Activated CD8-positive, alpha-beta T cell treated with anti-CD3 and anti-CD28 coated beads, Interleukin-2, amount 10 ng/mL, durations not matched to agents 7 days and 5 days (primary cell): ENCODE measurements at places on chromosomes 13 and 19. TPM values are rescaled to one million over a fixed set of nuclear protein-coding genes. Genes with fewer than 3 reads are reported as not detected.

The POU2F2 gene
- 15.7 TPM for total RNA-seq

The ZNF100 gene
- total RNA-seq = 28.4 TPM

DNA sequence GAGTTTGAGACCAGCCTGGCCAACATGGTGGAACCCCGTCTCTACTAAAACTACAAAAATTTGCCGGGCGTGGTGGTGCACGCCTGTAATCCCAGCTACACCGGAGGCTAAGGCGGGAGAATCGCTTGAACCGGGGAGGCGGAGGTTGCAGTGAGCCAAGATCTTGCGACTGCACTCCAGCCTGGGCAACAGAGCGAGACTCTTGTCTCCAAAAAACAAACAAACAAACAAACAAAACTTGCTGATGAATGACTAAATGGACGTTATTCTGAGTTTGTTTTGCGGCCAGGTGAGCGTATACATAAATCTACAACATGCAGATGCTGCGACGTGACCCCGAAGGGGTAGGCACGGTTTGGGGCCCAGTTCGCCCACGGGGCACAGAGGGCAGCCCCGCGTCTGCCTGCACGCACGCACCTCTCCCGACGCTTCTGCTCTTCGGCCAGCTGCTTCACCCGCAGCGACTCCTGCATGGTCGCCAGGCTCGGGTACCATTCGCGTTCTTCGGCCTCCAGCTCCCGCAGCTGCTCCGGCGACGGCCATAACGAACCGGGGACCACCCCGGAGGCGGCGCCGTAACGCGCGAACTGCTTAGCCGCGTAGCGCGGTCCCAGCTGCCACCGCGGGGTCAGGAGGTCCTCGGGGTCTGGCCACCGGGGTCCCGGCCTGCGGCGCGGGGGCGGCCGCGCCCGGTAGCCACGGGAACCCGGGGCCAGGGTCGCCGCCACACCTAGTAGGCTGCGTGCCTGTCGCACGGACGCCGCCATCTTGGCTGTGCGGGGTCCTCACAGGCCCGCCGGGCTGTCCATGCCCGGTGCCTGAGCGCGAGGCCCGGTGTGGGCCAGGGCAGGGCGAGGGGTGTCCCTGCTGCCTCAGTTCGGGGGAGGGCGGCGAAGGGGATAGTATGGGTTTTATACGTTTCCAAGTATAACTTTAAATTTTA lies at the start of gene GADD45GIP1:
Gene GADD45GIP1 (minus strand): TSS at position 778 of the 943 bp plus-strand sequence. CDS start 11 bp downstream, at position 767.
- H3K4me3 ChIP-seq = peak within 1 kb of the TSS; percentile 88
- H3K4me1 ChIP-seq = peaks cover 42% of the 10 kb centered on the region
- H3K36me3 ChIP-seq = peaks cover 31% of the 10 kb centered on the region
- H3K27me3 ChIP-seq = no peaks in the 10 kb centered on the region

DNA sequence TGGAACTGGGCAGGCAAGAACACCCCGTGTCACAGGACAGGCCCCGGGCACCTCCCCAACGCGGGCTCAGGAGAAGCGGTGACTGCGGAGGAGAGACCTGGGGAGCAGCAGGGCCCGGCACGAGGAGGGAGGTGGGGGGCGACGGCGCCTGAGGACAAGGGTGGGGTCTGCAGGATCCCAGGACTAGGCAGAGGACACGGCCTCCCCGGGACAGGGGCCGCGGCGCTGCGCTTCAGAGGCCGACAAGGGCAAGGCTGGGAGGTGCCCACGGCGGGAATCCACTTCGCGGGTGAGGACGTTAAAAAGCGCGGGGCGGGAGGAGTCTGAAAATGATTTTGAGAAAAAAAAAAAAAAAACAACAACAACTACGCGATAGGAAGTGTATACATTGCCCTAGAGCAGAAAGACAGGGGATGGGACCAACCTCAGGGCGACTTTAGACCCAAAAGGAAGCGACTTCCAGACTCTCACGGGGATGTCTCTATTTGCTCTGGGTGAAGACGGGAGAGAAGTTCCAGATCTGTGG lies 44.9 kb downstream of the ZNF611 start:
- peak overlapping the region; percentile 98 for H3K27ac ChIP-seq
- no peak for DNase-seq
- no peaks in the 10 kb centered on the region for H3K27me3 ChIP-seq
- peaks cover 38% of the 10 kb centered on the region for H3K36me3 ChIP-seq
- H3K4me3 ChIP-seq = peak overlapping the region; percentile 99

GRCh38 chr19:5225486-5226345 lies 114.9 kb downstream of the PTPRS start:
- H3K27ac ChIP-seq = no peak overlapping the region
- H3K4me1 ChIP-seq = peaks cover 3% of the 10 kb centered on the region
- no peak for DNase-seq
- no peaks in the 10 kb centered on the region for H3K36me3 ChIP-seq
- H3K27me3 ChIP-seq = peaks cover 17% of the 10 kb centered on the region

DNA sequence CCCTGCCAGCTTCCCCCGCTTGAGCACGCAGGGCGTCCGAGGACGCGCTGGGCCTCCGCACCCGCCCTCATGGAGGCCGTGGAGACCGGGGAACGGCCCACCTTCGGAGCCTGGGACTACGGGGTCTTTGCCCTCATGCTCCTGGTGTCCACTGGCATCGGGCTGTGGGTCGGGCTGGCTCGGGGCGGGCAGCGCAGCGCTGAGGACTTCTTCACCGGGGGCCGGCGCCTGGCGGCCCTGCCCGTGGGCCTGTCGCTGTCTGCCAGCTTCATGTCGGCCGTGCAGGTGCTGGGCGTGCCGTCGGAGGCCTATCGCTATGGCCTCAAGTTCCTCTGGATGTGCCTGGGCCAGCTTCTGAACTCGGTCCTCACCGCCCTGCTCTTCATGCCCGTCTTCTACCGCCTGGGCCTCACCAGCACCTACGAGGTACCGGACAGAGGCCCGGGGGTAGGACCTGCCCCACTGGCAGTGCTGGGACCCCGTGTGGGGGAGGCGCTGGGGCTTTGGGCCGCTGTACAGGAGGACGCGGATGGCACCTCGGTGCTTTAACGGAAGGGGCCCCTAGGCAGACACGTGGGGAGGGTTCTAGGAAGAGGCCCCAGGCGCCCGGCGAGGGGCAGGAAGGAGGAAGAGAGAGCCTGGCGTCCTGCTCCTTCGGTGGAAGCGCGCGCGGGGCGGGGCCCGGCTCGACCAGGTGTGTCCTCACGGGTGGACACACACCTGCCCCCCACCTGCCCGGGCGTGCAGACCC lies 681 bp downstream of the SLC5A5 start:
- peaks cover 4% of the 10 kb centered on the region for H3K36me3 ChIP-seq
- peak; percentile 78 for DNase-seq
- peak overlapping the region; percentile 86 for H3K4me3 ChIP-seq
- H3K27me3 ChIP-seq = no peaks in the 10 kb centered on the region

DNA sequence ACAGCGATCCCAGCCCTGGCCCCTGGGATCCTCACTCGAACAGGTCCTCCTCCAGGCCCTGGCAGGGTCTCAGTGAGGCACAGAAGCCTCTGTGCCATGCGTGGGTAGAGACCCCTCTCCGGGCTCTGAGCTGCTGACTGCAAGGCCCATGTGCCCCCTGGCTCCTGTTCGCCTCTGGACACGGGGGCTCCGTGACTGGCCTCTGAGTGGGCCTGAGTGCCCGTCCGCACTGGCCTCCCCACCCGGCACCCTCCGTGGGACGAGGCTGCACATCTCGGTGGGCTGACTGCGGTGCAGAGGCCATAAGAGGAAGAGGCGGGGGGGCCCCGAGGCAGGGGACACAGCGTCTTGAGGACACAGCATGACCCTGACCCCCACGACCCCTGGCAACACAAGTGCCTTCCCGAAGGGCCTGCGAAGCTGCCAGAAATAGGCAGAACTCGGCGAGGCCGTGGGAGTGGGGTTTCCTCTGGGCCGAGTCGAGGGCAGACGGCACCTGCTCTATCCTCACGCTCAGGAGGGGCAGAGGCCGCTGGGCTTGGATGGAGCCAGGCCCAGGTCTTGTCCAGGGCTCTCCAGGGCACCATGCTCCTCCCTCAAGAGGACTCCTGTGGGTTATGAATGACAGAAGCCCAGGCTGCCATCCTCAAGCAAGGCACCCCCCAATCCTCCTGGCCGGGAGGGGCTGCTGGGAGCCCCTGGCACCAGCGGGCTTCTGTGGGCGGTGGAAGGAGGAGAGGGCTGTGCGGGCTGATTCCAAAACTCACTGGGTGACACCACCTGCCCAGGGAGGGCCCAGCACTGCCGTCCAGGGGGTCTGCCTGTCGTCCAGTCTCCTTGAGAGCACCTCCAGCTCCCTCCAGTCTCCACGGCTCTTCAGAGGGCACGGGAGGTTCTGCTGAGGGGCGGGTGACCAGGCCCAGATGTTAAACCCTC lies 52.6 kb downstream of the RASA3 start:
- H3K4me1 ChIP-seq = peaks cover 3% of the 10 kb centered on the region
- no peak overlapping the region for H3K27ac ChIP-seq
- peaks cover 12% of the 10 kb centered on the region for H3K36me3 ChIP-seq
- no peaks in the 10 kb centered on the region for H3K27me3 ChIP-seq
- no peak for DNase-seq
- no peak overlapping the region for H3K4me3 ChIP-seq

- DNase-seq = no peak
- peaks cover 9% of the 10 kb centered on the region for H3K36me3 ChIP-seq
- no peak overlapping the region for H3K4me3 ChIP-seq
- H3K27me3 ChIP-seq = peaks cover 2% of the 10 kb centered on the region
- H3K27ac ChIP-seq = no peak overlapping the region
Observed at GRCh38 chr19:3792114-3792513, 5.9 kb upstream of the MATK start.

DNA sequence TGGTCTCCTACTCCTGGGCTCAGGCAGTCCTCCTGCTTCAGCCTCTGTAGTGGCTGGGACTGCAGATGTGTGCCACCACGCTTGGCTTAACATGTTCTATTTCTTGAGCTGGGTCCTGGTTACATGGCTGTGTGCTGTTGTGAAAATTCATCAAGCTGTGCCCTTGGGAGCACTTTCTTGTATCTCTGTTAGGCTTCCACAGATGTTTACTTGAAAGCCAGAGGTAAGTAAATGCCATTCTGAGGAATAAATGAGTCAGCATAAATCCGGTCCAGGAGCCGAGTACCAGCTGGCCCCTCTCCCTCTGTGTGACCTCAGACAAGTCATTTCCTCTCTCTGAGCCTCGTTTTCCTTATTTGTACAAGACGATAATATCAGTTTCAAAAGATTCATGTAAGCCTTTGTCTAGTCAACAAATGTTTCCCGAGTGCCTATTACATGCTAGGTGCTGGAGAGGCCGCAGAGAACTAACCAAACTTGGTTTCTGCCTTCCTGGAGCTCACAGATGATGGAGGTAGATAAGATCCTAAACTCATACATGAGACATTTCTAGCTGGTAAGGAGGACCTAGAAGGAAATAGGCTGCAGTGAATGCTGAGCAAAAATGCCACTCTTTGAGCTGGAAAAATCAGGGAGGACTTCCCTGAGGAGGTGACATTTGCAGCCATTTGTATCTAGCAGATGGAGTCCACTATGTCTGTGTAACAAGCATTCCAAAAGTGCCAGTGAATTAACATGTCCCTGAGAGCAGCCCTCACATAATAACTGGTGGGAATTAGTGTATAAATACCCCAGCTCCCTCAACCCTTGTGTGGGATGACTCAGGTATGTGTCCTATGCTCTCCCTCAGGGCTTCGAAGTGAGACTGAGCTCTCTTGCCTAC lies 2.7 kb upstream of the RASAL3 start:
- peaks cover 62% of the 10 kb centered on the region for H3K4me1 ChIP-seq
- H3K27ac ChIP-seq = peak overlapping the region; percentile 85
- peak overlapping the region; percentile 48 for H3K4me3 ChIP-seq
- peaks cover 19% of the 10 kb centered on the region for H3K36me3 ChIP-seq
- DNase-seq = peak; percentile 79

GRCh38 chr19:46935066-46935663 lies 74.4 kb downstream of the ARHGAP35 start:
- peaks cover 19% of the 10 kb centered on the region for H3K36me3 ChIP-seq
- no peaks in the 10 kb centered on the region for H3K27me3 ChIP-seq
- no peak for DNase-seq
- peak overlapping the region; percentile 33 for H3K27ac ChIP-seq
- peak overlapping the region; percentile 2 for H3K4me3 ChIP-seq

- no peak overlapping the region for H3K27ac ChIP-seq
- no peak overlapping the region for H3K4me3 ChIP-seq
- H3K4me1 ChIP-seq = peaks cover 5% of the 10 kb centered on the region
- H3K27me3 ChIP-seq = no peaks in the 10 kb centered on the region
- DNase-seq = no peak
Observed at GRCh38 chr13:49927755-49928154, 8.4 kb downstream of the SPRYD7 start.

DNA sequence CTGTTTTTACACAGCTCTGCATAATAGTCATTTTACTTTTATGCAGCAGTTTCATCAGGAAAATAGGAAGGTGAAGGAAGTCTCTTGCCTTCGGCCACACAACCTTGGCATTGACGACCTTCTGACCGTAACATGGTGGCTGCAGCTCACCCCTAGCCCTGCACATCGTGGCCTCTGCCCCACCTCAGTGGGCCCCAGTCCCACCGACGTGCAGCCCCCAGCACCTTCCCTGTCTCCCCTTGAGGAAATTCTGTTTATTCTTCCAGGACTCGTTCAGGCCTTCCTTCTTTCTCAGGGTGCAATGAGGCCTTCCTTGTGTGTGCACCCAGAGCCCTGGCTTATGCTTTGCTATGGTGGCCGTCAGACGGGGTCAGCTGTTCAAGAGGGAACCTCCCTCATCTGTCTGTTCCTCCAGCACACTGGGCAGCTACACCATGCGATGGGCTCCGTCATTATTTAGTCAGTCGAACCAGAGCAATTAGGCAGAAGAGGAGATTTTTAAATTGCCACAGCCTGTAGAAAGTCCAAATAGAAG lies 33.3 kb downstream of the TMEM255B start:
- no peaks in the 10 kb centered on the region for H3K4me1 ChIP-seq
- H3K36me3 ChIP-seq = no peaks in the 10 kb centered on the region
- no peak for DNase-seq

DNA sequence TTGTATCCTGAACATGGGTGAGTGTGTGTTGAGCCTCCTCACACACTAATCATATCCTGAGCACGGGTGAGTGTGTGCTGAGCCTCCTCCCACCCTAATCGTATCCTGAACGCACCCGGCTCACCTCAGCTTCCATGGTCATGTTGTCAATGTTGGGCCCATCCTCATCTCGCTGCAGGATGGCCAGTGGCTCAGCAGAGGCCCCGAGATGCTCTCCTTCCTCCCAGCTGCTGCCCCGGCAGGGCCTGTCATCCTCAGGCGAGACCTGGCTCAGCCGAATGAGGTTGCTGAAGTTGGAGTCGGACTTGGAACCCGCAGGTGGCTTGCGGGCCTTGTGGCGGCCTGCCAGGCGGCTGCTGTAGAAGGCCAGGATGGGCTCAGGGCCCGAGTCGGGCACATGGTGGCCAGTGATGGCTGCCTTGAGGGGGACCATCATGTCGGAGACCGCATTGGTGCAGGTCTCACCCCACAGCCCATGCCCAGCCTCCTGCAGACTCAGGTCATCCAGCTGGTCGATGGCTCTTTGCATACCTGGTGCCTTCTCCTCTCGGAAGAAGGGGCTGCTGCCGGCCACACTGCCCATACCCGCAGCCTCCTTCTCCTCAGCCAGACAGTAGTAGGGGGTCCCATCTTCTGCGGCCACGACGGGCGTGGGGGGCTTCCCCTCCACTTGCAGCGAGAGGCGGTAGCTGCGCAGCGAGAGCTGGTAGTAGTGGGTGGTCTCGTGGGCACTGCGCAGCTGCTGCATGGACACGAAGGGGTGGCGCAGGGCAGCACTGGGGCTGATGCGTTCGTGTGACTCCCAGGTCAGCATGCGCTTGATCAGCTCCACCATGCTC lies 9.6 kb downstream of the HIPK4 start:
- H3K27me3 ChIP-seq = peaks cover 2% of the 10 kb centered on the region
- no peak overlapping the region for H3K4me3 ChIP-seq
- no peak overlapping the region for H3K27ac ChIP-seq
- no peaks in the 10 kb centered on the region for H3K36me3 ChIP-seq
- no peak for DNase-seq
- peaks cover 7% of the 10 kb centered on the region for H3K4me1 ChIP-seq

GRCh38 chr19:33469171-33470039 lies 52.2 kb downstream of the PEPD start:
- no peaks in the 10 kb centered on the region for H3K27me3 ChIP-seq
- no peak for DNase-seq
- H3K36me3 ChIP-seq = no peaks in the 10 kb centered on the region
- peaks cover 6% of the 10 kb centered on the region for H3K4me1 ChIP-seq
- no peak overlapping the region for H3K27ac ChIP-seq
